ENCODE measurements at places on chromosomes 1 and 21.

DNA sequence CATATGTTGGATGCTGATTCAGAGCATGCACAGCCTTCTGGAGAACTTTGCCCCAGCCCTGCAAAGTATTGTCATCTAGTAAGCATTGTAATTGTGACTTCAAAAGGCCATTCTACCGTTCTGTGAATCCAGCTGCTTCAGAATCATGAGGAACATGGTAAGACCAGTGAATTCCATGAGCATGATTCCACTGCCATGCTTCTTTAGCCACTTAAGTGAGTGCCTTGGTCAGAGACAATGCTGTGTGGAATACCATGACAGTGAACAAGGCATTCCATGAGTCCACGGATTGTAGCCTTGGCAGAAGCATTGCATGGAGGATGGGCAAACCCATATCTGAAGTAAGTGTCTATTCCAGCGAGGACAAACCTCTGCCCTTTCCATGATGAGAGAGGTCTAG, 123.7 kb downstream of the S1PR1 start:
- DNase-seq, result no peak

- DNase-seq, result no peak
These were observed 13.7 kb upstream of the GORAB start for GRCh38 chr1:170518185-170518834.

GRCh38 chr1:4963251-4963650, 308.8 kb downstream of the AJAP1 start:
- no peak for DNase-seq

- no peak for DNase-seq
These were observed 12.6 kb upstream of the EPS8L3 start for GRCh38 chr1:109776206-109776835.

- DNase-seq, result no peak
These were observed 238.2 kb downstream of the NRIP1 start for GRCh38 chr21:14826630-14827029.

DNA sequence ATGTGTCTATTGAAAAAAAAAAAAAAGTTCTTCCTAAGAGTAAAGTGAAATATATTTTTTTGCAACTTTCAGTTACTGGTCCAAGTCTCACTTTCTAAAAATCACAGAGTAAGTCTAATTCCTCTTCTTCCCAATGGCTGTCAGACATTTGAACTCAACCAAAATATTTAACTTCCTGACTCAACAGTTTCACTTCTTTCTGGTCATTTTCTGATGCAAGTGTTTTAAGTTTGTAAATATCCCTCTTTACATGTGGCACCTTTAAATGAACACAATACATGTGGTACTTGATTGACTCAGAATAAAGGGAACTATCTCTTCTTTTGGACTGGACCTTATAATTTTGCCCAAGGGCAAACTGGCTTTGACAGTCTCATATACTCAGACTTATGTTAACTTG, 76.7 kb downstream of the ASH1L start:
- no peak for DNase-seq

DNA sequence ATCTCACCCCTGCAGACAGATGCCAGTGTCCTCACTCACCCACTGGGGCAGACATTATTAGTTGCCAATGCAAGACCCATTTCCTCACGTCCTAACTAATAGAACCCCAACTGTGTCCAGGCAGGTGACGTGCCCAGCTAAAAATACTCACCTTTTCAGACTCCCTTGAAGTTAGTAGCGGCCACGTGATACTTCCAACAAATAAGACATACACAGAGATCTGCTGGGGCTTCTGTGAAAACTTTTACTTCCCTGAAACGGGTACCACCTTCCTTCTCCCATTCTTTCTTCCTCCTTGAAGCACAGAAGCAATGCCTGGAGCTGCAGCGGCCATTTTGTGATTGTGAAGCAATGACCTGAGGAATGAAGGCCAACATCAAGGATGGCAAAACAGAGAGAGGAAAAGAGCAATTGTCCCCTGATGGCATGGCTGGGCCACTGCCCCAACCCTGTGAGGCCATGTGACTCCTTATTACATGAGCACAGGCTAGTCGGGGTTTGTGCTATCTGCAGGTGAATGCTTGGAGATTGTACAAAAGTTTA, 74.4 kb upstream of the TMPRSS2 start:
- no peak for DNase-seq

DNA sequence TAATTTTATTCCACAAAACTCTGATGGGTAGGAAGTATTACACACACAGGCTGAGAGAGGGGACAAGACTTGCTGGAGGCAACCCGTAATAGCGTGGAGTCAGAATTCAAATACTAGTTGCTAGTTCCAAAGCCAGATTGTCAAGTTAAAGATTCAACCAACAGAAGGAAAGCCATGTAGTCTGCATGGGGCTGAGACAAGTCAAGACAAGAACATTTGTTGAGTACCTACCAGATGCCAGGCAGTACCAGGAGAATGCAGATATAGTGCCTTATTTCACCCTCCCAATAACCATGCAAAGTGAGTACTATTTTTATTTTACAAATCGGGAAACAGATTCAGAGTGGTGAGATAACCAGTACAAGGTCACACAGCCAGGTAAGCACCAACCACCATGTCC, 110.4 kb upstream of the SPATA6 start:
- no peak for DNase-seq

- no peak for DNase-seq
These were observed 214.1 kb downstream of the AJAP1 start for GRCh38 chr1:4868521-4868920.

Measured in frontal cortex (tissue), 4 donors.